ENCODE measurements at places on chromosomes 6 and 20. TPM values are rescaled to one million over a fixed set of nuclear protein-coding genes. Genes with fewer than 3 reads are reported as not detected.

DNA sequence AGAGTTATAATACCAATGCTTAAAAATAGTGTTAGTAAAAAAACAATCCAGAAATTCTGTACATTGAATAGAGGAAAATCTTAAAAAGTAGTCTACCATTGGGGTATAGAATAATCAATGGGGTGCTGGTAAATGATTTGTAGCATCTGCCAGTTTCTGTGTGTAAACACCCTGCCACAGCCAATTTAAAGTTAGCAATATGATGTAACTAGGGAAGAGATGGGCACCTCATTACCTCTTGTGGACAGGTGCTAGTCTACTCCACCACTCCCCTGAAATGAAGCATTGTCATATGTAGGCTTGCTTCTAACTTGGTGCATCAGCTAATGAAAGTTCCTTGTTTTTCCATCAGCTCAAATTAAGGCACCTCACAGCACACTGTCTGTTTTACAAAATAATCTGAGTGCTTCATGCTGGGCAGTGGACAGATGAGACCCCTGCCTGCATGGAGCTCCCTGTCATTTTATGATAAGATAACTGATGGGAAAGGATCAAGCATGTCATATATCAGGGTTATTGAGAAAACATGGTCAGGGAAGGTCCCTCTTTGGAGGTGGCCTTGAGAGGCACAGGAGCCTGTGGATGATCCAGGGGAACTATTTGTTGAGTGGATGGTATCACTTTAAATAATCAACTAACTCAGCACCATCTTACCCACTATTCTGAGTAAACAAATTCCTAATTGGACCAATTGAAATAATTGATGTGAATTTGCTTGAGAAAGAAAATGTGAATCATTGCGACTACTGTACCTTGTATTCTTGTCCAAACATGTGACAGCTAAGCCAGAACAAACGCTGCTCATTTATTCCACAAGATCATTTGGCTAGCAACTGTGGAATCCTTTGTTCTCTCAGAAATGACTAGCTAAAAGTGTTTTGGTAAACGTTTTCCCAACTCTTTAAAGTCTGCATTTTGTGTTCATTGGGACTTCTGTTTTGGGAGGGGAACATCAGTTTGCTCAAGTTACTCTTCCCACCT is 45.9 kb upstream of the CSE1L start:
- no peak for DNase-seq

DNA sequence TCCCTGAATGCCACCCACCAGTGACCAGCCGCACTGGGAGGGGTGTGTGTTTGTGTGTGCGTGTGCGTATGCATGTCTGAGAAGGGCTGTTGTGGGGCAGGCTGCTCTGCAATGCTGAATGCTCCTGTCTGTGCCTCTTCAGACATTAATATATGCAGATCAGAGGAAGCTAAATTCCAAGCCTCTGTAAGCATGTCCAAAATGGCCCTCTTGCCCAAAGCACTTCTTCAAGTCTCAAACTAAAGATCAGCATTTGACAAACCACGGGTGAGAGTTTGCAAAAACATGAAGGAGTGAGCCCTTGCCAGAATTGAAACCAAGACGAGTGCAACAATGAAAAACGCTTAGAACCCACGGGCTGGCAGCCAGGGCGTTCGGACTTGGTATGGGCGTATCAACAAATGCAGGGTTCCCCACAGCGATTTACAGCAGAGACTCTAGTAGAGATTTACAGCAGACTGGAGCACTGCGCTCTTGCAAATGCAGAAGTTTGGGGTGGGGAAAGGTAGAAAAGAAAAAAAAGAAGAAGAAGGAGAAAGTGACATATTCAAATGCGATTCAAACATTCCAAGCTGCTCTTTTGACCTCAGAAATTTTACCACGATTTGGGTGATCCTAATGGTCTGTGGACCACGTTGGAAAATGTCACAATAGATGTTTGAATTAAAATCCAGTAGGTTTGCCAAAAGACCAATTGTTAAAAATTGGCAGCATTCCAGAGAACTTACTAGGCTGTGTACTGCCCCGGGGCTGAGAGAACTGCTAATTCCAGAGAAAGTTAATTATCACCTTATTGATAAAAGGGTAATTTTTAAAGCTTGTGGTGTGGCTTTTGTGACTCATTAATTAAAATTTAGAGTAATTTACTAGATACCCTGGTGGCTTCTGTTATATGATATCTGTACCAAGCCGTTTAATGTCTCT is 3.5 kb downstream of the SCML4 start:
- no peak for DNase-seq

DNA sequence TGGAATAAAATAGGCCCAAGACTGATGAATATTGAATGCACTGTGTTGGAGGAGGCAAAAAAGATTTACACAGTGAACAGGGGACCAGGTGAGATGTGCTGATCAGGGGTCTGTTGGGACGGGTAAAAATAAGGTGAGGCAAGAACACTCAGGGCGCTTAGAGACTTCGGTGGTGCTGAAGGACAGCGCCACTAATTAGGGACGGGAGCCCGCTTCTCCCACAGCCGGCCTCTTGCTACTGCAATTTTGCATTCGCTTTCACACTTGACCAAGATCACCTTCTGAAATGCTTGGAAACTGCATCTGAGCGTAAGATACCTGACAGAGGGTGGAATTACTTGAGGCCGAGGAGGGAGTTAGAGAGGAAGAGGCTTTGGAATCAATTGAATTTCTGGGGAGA is 7.3 kb downstream of the TFAP2D start:
- no peak for DNase-seq

DNA sequence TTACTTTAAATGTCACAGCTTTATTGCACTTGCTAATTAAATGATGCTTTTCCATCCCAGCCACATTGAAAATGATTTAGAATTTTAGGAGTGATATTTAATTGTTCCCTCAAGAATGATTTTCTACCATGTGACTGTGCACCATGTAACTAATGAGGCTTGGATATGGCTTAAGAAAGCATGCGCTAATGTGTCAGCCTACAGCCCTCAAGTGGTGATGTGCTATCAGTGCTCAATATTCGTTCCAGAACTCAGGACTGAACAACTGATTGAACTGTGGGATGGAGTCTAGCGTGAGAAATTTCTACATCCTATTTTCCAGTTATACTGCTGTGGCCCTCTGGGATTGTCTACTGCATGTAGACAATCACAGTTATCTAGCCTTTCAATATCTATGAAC is 71.5 kb downstream of the PKIB start:
- DNase-seq = no peak

DNA sequence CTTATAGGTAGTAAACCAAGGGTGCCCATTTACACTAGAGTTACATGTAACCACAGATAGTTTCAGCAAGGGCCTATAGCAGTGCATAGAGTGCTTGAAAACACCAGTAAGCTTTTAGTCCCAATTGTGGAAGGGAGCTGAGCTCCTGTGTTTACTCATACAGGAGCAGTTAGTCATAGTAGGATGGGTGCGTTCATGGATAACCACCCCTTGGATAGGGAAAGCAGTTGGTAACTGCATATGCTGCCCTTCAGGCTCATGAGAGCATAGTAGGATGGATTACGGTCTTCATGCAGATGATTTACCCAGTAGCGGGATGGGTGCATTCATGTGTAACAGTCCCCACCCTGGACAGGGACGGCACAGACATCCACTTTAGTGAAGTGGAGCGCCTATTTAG is 45.1 kb downstream of the OR2B6 start:
- no peak for DNase-seq

DNA sequence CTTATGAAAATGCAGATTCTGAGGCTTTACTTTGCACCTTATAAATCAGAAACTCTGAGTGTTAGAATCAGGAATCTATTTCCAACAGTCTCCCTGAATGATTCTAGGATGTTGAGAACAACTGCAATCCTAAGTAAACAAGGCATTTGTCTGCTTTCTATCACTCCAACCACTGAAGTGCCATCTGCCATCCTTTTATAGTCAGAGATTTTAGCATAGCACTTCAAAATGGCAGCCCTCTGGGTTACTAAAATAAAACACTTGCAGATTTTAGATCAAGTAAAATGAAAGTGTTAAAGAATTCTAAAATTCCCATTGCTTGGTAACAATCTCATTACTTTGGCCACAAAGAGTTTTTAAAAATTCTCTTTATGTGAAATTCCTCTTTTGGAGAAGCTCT is 258.9 kb downstream of the CD109 start:
- DNase-seq = no peak

GRCh38 chr20:59937150-59937549 is 3.0 kb downstream of the PPP1R3D start:
- DNase-seq = no peak

DNA sequence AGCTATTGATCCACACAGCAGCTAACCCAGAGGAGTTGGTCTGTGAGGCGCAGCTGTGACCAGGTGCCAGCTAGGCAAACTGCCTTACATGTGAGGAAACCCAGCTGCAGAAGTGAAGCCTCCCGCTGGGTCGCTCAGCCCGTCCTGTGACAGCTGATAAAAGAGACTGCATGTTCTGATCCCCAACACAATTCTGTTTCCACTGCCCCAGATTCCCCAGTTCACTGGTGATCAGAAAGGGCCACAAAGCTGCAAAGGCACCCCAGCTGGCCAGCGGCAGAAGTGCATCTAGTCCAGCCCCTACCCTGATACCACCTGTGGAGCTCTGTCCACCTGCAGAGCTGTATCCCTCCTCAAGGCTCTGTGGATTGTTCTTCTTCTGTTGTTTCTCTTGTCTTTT is 64.5 kb downstream of the CTNNBL1 start:
- DNase-seq = no peak

The LHFPL5 gene
- total RNA-seq = not detected

The PXT1 gene
- 0.16 TPM for total RNA-seq

The C6orf15 gene
- not detected for total RNA-seq

The SLC17A9 gene
- 6.8 TPM for total RNA-seq

The ROS1 gene
- total RNA-seq = 0.03 TPM

The SYS1 gene
- 36.4 TPM for total RNA-seq
